ENCODE measurements at places on chromosomes 12 and 14. TPM values are rescaled to one million over a fixed set of nuclear protein-coding genes. Genes with fewer than 3 reads are reported as not detected.

Gene LLPH
- total RNA-seq: 18.1 TPM

Gene KRT75
- not detected for total RNA-seq

DNA sequence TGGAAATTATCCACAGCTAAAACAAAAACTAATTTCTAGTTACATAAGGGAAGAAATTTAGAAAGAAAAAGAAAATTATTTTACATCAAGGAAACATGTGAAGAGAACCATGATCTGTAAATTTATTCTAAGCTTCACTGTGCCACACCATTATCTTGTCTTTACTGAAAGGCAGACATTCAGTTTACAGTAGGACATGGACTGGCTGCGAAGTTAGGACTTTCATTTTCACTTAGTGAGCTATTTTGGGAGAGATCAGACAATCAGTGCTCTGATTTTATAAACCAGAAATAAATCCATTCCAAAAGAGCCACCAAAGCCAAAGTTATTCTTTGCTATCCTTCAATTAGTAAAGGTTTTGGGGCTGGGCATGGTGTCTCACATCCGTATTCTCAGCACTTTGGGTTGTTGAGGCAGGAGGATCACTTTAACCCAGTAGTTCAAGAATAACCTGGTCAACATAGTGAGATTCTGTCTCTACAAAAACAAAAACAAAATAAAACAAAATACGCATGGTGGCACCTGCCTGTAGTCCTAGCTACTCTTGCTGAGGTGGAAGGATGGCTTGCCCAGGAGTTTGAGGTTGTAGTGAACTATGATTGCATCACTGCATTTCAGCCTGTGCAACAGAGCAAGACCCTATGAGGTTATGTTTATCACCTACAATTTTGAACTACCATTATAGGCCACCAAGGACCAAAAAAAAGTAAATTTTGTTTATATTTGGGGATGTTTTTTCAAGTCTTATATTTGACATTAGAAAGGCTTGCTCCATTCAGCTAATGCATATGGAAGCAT, 1084.8 kb upstream of the ATXN7L3B start:
- DNase-seq: no peak

Gene ST8SIA1
- 3.6 TPM for total RNA-seq

DNA sequence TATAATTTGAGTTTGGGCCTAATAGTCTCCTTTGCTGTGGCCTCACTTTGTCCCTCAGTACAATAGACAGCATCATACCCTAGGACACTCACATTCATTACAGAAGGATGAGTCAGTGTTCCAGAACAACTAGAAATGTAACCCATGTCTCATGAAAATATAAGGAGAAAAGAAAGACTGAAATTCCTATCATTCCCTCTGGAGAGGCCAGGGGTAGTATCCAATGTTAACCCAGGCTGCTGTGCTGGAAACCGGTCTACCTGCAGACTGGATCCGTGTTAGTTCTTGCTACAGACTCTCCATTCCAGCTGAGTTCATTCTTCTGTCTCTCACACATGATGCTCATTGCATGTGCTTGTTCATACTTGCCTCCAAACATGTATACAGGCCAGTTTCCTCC, 75.8 kb upstream of the HOXC13 start:
- DNase-seq: no peak

GRCh38 chr14:92472860-92473259, 40.7 kb upstream of the RIN3 start:
- no peak for DNase-seq

- no peak for DNase-seq
Observed at GRCh38 chr12:62693376-62694050, 226.9 kb downstream of the MON2 start.

- peak; percentile 68 for DNase-seq
Observed at GRCh38 chr12:114406316-114406983, 506 bp upstream of the TBX5 start.

GRCh38 chr14:76516884-76517283, 140.9 kb downstream of the ESRRB start:
- DNase-seq: no peak

DNA sequence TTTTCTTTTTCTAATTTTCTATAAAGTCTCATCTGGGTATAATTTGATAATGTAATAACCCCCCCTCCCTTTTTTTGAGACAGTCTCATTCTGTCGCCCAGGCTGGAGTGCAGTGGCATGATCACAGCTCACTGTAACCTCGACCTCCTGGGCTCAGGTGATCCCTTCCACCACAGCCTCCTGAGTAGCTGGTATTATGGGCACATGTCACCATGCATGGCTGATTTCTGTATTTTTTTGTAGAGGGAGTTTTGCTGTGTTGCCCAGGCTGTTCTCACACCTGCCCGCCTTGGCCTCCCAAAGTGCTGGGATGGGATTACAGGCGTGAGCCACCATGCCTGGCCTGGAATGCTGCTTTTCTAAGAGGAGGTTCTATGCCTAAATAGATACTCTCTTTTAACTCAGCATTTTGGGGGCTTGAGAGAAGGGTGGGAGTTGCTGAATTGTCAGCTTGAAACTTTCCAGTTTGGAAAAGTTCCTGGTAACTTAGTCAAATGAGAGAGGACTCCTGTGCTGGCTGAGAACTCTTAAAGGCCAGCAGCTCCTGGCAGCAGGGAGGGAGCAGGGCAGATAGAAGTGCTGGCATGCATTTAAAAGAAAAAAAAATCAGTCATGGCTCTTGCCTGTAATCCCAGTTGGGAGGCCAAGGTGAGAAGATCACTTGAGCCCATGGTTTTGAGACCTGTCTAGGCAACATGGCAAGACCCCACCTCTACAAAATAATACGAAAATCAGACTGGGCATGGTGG, 13.0 kb downstream of the NUDT4 start:
- no peak for DNase-seq
